Motor neuron (in vitro differentiated cells): ENCODE measurements at places on chromosomes 12 and 14. TPM values are rescaled to one million over a fixed set of nuclear protein-coding genes. Genes with fewer than 3 reads are reported as not detected.

GRCh38 chr14:33726685-33727084 lies 224.2 kb downstream of the EGLN3 start:
- ATAC-seq, result no peak

GRCh38 chr14:23093991-23094665 lies 808 bp downstream of the ACIN1 start:
- ATAC-seq, result no peak

DNA sequence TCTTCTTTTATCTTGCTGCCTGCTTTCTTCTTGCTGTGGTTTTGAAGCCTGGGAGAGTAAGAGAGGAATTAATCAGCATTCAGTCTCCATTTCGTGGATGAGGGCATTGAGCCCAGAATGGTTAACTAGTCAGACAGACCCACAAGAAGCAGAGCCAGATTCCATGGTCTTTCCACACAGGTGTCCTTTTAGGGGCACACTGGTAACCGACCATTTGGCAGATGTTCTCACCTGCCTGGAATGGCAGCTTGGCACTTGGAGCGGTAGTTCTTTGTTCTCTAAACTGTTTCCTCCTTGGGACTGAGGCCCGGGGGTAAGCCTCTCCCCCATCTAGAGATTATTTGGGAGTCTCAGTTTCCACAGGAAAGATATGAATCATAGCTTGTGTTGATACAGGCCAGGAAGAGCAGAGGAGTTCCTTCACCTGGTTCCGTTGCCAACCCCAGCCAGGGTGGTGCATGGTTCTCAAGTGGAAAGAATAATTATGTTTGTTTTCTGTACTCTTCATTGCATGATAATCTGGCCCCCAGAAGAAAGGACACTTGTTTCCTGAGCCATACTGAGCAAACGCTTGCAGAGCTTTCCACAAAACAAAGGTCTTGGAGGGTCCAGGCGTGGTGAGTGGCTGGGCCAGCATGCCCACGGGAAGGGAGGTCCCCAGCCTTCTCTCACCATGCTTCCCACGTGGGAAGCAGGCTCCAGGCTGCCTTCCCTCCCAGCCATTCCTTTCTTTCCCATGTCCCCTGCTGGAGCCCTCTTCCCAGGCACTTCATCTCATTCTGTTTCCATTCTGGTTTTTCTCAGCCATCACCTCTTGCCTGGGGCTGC lies 2.0 kb upstream of the KRT75 start:
- no peak for ATAC-seq

DNA sequence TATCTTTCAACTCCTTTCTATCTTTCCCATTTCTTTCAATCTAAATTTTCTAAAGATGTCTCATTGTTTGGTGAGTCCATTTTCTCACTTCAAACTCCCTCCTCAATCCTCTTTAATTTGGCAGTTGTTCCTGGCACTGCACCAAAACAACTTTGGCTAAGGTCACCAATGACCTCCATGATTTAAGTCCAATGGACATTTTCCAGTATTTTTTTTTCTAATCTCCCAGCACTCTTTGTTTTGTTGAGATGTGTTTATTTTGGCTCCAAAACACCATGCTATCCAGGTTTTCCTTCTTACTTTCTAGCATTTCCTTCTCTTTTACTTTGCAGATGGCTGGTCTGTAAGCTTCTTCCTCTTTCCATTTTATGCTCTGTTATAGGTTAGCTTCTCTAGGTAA lies 42.5 kb upstream of the OTOGL start:
- no peak for ATAC-seq

- no peak for ATAC-seq
Measured at GRCh38 chr14:54338696-54339317, 58.0 kb upstream of the CDKN3 start.

GRCh38 chr14:35298351-35298750 lies 6.2 kb downstream of the PSMA6 start:
- ATAC-seq, result no peak

- ATAC-seq, result no peak
Measured at GRCh38 chr12:80040075-80040738, 59.1 kb upstream of the OTOGL start.

DNA sequence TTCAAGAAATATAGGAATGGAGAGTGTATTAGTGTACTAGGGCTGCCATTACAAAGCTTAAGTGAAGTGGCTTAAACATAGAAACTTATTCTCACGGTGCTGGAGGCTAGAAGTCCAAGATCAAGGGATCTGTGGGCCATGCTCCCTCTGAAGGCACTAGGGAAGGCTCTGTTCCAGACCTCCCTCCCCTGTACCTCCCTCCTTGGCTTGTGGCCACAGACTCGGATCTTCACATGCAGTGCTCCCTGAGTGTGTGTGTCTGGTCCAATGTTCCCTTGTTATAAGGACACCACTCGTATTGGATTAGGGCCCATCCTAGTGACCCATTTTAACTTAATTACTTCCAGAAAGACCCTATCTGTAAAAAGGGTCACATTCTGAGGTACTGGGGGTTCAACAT lies 225.6 kb downstream of the VRK1 start:
- ATAC-seq, result no peak

- no peak for ATAC-seq
Measured at GRCh38 chr12:108363565-108363964, 24.5 kb upstream of the CMKLR1 start.

DNA sequence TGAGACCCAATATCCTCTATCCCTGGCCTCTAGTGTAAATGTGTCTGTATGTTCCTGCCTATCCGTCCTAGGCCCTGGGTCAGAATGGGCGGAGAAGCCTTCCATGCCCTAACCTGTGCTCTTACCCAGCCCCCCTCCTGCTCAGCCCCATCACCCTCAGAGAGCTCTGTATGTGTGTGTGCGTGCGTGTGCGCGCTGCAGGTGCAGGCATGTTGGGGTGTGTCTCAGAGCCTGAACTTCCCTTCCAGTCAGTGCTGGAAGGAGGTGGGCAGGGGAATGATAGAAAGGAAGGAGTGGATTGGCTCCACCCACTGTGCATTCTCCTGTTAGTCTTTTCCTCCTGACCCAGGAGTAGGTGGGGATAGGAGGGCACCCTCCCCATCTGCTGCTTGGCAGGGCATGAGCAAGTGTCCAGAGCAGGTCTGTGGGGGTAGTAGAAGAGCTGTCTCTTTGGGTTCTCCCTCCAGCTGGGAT lies 7.2 kb downstream of the NAB2 start:
- ATAC-seq, result no peak

DNA sequence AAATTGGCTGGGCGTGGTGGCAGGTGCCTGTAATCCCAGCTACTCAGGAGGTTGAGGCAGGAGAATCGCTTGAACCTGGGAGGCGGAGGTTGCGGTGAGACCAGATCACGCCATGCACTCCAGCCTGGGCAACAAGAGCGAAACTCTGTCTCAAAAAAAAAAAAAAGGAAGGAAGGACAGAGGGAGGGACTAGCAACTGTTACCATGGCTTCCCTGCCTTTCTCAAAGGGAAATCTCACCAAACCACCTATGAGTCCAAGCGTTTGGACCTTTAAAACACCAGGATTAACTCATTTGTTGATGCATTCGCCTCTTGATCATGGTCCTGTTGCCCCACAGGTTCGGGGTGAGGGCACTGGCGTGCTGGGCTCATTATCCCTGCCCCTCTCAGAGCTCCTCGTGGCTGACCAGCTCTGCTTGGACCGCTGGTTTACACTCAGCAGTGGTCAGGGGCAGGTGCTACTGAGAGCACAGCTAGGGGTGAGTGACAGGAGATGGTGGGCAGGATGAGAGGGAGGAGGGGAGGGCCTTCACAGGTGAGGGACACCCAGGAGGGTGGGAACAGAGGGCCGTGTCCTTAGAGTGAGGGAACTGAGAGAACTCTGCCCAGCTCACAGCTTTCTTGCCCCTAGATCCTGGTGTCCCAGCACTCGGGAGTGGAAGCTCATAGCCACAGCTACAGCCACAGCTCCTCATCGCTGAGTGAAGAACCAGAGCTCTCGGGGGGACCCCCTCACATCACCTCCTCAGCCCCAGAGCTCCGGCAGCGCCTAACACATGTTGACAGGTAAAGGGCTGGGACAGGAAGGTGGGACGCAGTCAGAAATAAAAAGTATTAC lies 10.2 kb upstream of the MYL6B start:
- ATAC-seq, result no peak

DNA sequence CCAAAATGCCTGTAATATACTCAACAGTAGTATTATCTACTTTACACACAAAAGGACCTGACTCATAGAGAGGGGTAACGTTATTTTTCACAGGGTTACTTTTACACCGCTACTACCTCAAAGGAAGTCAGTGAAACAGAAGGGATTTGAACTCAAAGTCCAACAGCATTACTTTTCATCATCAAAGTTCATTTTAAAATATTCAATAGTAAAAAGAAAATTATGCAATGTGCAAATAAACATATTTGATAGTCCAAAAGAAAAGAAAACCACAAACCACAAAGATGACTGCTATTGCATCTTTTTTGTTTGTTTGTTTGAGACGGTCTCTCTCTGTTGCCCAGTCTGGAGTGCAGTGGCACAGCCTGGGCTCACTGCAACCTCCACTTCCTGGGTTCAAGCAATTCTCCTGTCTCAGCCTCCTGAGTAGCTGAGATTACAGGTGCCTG lies 15.5 kb downstream of the KIF21A start:
- no peak for ATAC-seq

DNA sequence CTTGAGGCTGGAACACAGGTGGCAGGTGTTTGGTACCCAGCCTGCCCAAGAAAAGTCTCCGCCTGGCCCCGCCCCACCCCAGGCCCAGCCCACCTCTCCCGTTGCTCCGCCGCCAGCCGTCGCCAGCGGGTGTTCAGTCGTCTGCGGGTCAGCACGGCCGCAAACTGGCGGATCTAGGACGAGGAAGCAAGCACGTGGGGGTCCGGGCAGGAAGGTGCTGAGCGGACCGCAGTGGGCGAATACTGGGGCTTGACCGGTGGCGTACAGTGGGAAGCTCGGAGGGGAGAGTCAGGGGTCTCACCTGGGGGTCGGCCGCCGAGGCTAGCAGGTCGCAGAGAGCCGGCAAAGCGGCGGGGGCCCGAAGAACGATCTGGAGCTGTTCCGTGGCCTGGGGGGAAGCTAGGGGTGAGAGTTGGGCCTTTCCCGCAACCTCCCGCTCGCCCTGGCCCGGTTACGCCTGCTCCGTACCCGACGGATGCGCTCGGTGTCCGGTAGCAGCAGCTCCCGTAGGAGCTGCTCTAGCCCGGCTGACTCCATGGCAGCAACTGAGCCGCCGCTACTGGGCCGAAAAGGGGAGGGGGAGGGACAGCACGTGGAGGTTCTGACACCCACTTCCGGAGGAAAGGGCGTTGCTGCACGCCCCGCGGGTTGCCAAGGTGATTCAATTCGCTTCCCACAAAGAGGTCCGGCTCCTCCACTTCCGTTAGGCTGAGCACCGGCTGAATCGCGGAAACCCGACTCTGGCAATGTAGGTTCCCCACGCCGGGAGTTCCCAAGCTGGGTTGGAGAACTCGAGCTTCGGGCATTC lies at the start of gene IPO4:
IPO4 (minus strand) TSS at position 566 of the 808 bp plus-strand sequence; CDS start at position 537, 29 bp downstream.
- peak; percentile 95 for ATAC-seq

- ATAC-seq, result peak; percentile 81
Measured at GRCh38 chr14:44531658-44532057, 24.6 kb upstream of the FSCB start.

- ATAC-seq, result peak; percentile 35
Measured at GRCh38 chr12:54991991-54992375, 7.4 kb upstream of the TESPA1 start.

- ATAC-seq, result no peak
Measured at GRCh38 chr14:101957406-101958234, 6.8 kb upstream of the DYNC1H1 start.

DNA sequence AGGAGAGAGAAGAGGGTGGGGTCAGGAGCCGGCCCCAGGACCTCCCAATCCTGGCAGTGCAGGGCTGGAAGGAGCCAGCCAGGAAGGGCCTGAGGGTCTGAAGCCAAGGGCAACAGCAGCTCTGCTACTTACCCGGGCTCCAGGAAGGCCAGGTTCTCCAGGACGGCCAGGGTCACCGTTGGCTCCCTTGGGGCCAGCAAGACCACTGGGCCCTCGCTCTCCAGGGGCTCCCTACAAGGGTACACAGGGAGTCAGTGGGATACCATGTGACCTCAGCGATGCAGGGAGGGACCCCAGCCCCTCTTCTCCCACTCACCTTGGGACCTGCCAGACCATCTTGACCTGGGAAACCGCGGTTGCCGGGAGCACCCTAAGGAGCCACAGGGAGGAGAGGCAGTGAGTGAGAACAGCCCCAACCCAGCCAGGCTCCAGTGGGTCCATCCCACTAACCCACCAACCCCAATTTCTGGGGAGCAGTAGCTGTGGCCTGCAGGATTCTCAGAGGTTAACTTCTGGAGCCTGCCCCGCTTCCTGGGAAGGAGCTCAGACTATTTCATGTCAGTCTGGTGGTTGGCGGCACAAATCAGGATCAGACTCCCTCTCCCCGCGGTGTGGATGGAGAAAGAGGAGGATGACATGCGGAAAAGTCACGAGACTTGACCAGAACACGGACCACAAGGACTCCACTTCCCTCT lies 18.5 kb downstream of the COL2A1 start:
- no peak for ATAC-seq

GRCh38 chr14:83347874-83348273 lies 1814.2 kb upstream of the SEL1L start:
- ATAC-seq, result no peak

- no peak for ATAC-seq
Measured at GRCh38 chr14:24784981-24785380, 151.0 kb upstream of the GZMB start.

Gene APOF
- 0.76 and 1.1 TPM in 2 replicates for total RNA-seq

Gene STAC3
- total RNA-seq, result 2.1 and 2.2 TPM in 2 replicates

Gene AQP5
- total RNA-seq, result 0.32 TPM in 1 of 2 replicates, not detected in the other

Gene EFS
- 3.6 TPM in 2 replicates for total RNA-seq

Gene CACNA1C
- 14.9 and 35.1 TPM in 2 replicates for total RNA-seq

Gene SDSL
- total RNA-seq, result 12.3 and 12.8 TPM in 2 replicates

Gene MMAB
- 74.6 and 76.2 TPM in 2 replicates for total RNA-seq

Gene RNU4-1
- total RNA-seq, result 8,733 and 9,832 TPM in 2 replicates

Gene ZNF891
- total RNA-seq, result 2.7 and 2.8 TPM in 2 replicates
